Bronchial epithelial cell (primary cell): ENCODE measurements at places on chromosomes 2 and 18. TPM values are rescaled to one million over a fixed set of nuclear protein-coding genes. Genes with fewer than 3 reads are reported as not detected.

TUBB8B gene
- total RNA-seq = not detected in 2 replicates

COL4A4 gene
- under 0.01 and 0.13 TPM in 2 replicates for total RNA-seq

MIB1 gene
- 82.3 and 95.3 TPM in 2 replicates for total RNA-seq

FAM98A gene
- 16.1 and 18.4 TPM in 2 replicates for total RNA-seq

TSPYL6 gene
- not detected in 2 replicates for total RNA-seq

TEX44 gene
- not detected in 2 replicates for total RNA-seq

CXCR1 gene
- not detected in 2 replicates for total RNA-seq

HOXD13 gene
- not detected in 2 replicates for total RNA-seq

CAPN13 gene
- total RNA-seq = under 0.01 TPM in 1 of 2 replicates, not detected in the other

- DNase-seq = no peak
Observed at GRCh38 chr2:179525340-179525739, 260.7 kb upstream of the SESTD1 start.

- DNase-seq = peak; percentile 8
Observed at GRCh38 chr2:229235131-229235914, 35.8 kb downstream of the PID1 start.

DNA sequence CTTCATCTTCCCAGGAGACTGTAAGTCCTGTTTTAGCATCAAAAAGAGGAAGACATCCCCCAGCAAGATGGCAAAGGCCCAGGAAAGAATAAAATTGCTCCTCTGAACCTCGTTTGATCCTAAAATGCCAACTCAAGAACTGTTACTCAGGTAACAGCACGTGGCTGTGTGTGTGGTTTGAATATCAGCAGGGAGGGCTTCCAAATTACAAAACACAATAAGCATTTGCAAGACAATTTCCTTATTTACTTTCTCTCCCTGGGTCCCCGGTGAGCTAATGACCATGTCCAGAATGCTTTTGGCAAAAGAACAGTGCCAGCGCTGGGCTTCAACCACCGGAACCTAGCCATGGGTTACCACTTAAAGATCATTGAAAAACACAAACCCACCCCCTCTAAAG, 163.6 kb downstream of the C1D start:
- DNase-seq = no peak

DNA sequence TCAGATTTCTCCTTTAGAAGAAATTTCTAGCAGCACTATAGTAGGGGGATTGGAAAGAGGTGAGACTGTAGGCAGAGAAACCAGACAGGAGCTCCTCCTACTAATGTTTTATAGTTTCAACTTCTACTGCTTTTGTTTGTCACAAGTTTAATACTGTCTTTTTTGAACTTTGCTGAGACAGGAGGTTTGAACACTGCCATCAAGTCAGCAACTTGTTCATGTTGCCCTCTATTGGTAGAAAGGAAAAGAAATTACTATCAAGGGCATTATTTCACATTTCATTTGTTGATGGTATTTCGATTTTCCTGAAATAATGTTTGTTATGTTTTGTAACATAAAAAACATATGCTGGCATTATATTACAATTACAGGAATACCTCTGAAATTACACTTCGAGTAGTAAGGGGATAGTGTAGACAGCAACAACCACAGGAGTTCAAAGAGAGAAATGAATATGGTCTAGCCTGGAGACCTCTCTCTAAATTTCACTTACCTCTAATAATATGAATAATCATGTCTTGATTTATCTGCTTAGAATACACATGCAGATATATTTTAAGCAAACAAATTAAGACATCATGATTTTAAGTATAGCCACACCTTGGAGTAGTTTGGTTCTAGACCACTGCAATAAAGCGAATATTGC, 12.4 kb upstream of the CCDC88A start:
- DNase-seq = peak; percentile 43

GRCh38 chr2:95206096-95206495, 1.2 kb upstream of the ZNF892 start:
- DNase-seq = no peak

DNA sequence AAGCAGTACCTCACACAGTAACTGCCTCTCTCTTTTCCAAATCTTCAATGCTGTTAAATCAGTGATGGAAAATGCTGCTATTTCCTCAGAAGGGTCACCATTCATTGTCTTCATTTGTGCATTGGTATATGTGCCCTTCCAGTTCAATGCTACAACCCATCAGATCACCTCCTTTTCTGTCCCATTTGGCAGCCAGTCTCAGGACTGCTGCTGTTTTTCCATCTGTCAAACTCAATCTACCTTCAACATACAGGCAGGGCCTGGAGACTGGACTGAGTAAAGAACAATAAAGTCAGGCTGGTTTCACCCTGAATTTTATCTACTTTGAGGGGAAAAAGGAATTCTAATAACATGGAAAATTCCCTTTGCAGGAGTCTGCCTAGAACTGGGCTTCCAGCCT, 17.9 kb downstream of the ZNF385B start:
- no peak for DNase-seq

- DNase-seq = no peak
Observed at GRCh38 chr2:72613931-72614330, 211.9 kb downstream of the EXOC6B start.

- no peak for DNase-seq
Observed at GRCh38 chr2:98895221-98895620, 40.8 kb downstream of the CRACDL start.

DNA sequence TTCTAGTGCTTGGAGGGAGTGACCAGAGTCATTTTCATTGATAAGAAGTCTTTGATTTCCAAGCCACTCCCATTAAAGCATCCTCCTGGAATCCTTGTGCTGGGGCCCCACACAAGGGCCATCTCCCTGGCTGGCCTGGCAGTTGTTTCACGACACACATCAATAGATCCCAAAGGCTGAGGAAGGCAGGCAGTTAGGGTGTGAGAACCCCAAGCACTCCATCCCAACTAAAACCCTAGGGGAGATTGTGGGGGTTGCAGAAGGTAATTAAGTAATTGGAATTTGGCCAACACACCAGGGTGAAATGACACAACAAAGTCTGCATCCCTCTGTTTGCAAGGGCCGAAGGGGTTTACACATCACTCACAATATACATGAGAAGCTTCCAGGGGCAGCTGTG, 578.1 kb upstream of the SYT4 start:
- no peak for DNase-seq

- DNase-seq = no peak
Observed at GRCh38 chr2:26048791-26049190, 14.9 kb downstream of the RAB10 start.

- DNase-seq = no peak
Observed at GRCh38 chr2:235935773-235936172, 232.4 kb downstream of the GBX2 start.

DNA sequence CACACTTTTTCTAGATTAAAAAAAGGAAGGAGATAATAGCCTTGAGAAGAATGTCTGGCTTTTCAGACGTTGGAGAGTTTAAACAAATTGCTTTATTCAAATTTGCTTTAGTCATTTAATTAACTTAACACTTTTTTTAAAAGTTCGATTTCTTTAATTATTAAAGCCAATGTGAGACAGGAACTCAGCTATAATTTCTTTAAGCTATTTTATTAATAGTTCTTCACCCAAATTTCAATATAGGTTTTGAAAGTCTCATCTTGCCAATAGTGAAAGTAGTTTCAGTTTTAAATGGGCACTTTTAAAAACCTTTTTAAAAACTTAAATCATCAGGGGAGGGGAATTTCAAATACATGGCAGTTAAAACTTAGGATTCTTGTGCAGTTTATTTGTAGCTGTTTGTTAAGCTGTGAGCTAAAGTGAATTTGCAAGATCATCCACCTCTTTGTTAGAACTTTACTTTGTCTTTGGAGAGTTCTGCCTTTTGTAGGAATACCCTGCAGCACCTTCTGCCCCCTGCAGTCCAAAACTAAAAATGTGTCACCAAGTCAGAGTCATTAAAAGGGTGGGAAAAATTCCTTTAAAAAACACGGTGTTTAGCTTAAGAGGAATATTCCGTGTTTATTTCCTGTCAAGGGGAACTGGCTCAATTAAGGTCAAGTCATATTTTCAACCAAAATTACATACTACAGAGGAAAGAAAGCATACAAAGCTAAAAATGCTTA, 4.6 kb downstream of the TGIF1 start:
- DNase-seq = peak; percentile 70

DNA sequence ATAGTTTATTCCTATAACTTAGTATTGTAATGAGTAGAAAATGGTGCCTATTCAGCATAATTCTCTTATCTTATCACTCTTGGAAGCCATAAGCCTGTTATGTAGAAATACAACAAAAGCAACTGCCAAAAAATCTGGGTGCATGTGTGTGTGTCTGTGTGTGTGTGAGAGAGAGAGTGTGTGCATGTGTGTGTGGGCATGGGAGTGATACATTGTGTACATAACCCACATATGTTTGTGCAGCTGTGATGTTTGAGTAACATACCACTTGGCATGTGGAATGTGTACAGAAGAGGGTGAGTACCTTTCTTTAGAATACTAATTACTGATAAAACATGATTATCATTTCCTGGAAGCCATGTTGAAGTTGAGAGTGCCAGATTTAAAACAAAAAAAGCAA, 642.3 kb upstream of the SYT4 start:
- peak; percentile 55 for DNase-seq

DNA sequence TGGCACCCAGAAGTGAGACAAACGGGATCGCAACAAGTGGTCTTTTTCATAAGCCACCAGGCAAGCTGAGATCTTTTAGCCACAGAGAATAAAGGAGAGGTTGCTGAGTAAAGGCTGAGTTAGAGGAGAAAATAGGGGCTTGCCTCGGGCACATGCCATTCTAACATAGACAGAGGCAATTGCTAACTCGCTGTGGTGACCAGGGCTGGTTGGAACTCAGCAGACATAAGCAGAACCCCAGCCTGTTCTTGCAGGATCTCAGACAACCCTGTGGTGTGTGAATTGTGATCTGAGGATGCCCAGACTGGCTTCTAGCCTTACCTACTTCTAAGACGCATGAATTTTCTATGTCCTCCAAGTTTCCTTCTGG, 300.2 kb downstream of the CDCA7 start:
- DNase-seq = peak; percentile 77

DNA sequence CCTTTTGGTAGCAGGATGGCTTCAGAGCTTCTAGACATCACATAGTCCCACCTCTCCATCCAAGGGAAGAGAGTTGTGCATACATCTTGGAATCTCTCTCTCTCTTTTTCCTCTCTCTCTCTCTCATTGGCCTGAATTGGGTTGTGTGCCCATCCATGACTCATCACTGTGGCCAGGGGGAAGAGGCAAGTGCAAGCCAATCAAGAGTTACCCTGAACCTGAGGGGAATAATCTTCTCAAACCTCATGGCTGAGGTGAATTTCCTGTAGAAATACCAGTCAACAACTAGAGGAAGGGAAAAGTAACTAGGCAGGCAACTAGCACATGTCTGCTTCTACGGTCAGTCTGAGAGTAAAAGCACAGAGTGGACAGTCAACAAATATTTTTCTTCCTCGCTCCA, 7.3 kb upstream of the CHN1 start:
- no peak for DNase-seq

GRCh38 chr2:111694700-111695101, 189.3 kb downstream of the ANAPC1 start:
- peak; percentile 60 for DNase-seq

DNA sequence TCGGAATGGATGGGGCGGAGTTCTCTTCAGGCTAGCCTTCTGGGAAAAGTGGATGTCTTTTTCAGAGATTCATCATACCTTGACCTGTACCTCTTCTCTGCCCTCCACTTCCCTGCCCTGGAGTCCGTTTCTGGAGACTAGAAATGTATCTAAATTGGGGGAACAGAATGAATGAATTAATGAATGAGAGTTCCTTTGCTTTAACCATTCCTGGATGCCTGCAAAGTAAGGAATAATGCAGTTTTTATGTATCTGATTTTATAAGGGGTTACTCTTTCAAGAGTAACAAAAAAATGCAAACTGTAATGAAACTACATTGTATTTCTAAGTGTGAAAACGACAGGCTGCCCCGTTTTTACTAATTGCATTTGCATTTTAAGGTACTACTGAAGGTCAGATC, 2.0 kb downstream of the SOWAHC start:
- no peak for DNase-seq

- no peak for DNase-seq
Observed at GRCh38 chr2:33340280-33340679, 136.2 kb upstream of the RASGRP3 start.
